Activated CD8-positive, alpha-beta memory T cell treated with anti-CD3 and anti-CD28 coated beads for 36 hours (primary cell): ENCODE measurements at places on chromosomes 5 and 9. TPM values are rescaled to one million over a fixed set of nuclear protein-coding genes. Genes with fewer than 3 reads are reported as not detected.

The ORM2 gene
- total RNA-seq: not detected

The RMRP gene
- 9,117 TPM for total RNA-seq

The STARD4 gene
- total RNA-seq: 50.7 TPM

The TMEM8B gene
- 2.4 TPM for total RNA-seq

The SPINK4 gene
- not detected for total RNA-seq

The CSF2 gene
- total RNA-seq: 412 TPM

The OCLN gene
- 0.61 TPM for total RNA-seq

The AHRR gene
- total RNA-seq: 20.1 TPM

The TIMD4 gene
- 1.0 TPM for total RNA-seq

The BAAT gene
- total RNA-seq: not detected

The SNAPC3 gene
- 24.9 TPM for total RNA-seq

The TNFSF15 gene
- 0.23 TPM for total RNA-seq

The AGXT2 gene
- total RNA-seq: not detected

The WNT8A gene
- not detected for total RNA-seq

The AIF1L gene
- total RNA-seq: 0.11 TPM

The THBS4 gene
- total RNA-seq: 1.8 TPM

The ACOT12 gene
- total RNA-seq: not detected

The OR1K1 gene
- not detected for total RNA-seq

The NSG2 gene
- not detected for total RNA-seq

The DDX4 gene
- not detected for total RNA-seq

The TLR4 gene
- total RNA-seq: not detected

The TMEM252 gene
- total RNA-seq: not detected

The GRAMD2B gene
- total RNA-seq: 9.3 TPM
